ENCODE measurements at places on chromosomes 4 and X.

GRCh38 chr4:74152836-74153235 is 5.1 kb upstream of the MTHFD2L start:
- DNase-seq: no peak

DNA sequence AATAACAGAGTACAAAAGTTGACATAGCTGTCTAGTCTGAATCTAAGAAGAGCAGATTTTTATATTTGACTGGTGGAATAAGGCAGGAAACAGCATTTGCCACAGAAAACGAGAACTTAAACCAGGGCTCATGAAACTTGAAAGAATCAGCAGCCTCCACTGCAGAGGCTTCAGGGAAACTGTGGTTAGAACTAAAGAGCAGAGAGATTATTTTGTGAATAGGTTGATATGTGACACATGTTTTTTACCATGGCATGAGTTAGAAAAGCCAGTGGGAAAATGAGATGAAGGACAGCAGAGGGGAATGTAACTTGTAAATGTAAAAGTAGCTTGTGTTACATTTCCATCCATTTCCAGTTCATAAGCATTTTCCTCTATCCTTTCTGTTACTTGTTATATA is 63.7 kb upstream of the CAMK2D start:
- no peak for DNase-seq

DNA sequence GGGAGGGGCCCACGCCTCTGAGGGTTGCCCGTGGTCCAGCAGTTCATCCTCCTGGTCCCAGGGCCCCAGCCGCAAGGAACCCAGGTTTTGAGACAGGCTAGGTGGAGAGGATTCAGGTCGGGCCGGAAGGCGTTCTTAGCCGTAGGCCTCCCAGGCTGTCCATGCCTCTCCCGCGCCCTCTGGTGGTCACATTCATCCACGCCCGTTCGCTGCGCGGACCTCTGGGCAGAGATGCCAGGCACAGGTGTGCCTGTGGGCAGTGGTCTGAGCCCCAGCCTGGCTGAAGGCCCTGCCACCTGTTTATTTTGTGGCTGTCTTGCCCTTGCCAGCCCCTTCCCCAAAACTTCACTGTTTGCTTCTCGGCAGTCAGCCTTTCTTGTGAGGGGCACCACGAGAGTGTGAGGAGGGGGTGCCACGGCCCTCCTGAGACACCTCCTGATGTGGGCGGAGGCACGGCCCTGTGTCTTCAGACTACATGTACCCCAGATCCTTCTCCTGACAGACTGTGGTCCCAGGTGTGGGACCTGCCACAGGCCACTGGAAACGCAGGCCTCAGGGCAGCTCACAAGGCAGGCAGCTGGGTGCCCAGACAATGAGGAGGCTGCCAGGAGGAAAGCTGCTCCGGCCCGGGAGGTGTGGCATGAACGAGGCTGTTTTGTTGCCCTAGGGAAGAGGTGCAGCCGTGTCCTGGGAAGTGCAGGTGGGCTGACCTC is 5.0 kb downstream of the UVSSA start:
- DNase-seq: peak; percentile 93

DNA sequence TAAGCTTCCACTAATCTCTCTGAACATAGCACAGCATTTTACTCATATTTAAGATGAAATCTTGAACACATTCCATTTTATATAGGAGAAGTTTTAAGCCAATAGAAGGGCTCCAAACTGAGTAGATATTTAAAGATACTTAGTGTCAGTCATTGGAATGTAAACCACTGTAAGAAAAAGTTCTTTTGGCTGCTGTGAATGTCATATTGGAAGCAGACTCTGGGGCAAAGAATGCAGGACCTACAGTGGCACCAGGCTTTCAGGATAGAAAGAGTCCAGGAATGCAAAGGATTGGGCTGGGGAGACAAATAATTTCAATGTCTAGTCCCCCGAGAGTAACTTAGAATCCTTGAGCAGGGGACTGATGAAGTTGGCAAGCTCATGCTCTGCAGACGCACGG is 1047.7 kb downstream of the STIM2 start:
- peak; percentile 41 for DNase-seq

DNA sequence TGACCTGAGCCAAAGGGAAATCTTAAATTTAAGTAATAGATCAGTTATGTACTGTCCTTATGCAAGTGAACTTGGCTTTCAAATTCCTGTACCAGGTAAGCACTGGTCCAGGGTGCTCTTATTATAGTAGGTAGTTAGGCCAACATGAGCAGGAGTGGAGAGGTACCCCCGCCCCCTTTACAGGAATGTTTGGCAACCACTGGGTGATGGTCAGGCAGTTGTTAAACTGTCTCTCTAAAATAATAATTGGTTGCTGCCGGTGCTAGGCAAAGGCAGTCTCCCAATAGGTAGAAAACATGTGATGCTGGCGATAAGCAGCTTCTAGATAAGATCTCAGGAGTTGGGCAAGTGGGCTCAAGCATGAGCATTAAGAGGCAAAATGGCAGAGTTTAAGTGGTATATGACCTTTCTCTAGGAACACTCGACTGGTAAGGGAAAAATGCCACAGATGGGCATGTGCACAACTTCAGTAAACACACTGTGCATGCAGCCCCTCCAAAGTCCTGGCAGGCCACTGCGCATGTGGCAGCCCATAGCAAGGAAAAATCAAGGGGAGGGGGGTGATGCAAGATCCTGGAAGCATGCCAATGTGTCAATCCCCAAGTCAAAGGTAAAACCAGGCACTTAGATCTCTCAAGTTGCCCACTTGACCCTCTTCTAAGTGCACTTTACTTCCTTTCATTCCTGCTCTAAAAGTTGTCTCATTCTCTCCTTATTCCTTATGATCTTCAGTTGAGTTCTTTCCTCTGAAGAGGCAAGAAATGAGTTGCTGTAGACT is 1239.7 kb downstream of the C4orf33 start:
- no peak for DNase-seq

GRCh38 chr4:117063961-117064696 is 21.2 kb downstream of the TRAM1L1 start:
- peak; percentile 0 for DNase-seq

DNA sequence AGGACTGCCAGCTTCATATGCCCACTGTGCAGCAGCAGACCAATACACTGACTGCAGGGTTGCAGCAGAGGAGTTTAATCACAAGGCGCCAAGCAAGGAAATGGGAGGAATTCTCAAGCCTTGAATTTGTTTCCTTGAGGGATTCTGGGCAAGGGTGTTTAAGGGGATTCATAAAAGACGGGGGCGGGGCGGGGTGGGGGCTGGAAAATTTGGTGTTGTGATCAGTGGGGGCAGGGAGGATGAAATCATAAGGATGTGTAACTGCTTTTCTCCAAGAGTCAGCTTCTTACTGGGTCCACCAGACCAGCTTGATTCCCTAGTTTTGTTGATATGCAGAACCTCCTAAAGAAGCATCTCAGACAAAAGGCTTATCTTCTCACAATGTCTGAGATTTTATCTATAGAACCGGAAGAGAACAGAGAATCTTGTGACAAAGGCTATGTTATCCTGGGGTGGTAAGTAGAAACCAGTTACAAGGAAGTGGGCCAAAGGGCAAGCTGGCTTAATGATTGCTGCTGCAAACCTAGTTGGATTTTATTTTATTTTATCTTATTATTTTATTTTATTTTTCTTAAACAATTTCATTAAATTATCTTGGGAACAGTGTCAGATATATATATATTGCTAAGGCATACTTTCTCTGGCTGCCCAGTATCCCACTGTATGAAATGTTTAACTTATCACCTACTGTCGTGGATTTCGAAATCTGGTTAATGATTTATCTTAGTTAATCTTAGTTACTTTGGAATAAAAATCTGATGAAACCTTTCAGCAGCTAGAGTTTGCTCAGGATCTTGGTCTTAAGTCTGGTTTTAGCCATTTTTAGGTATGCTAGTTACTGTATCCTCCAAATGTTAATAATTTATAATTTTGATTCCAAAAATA is 276.4 kb downstream of the RPA4 start:
- no peak for DNase-seq

GRCh38 chr4:17957688-17958087 is 63.9 kb downstream of the LCORL start:
- no peak for DNase-seq

GRCh38 chrX:151687635-151688034 is 7.6 kb upstream of the PRRG3 start:
- DNase-seq: no peak

- DNase-seq: no peak
These were observed 4.1 kb downstream of the POF1B start for GRCh38 chrX:85375333-85375738.

GRCh38 chr4:164293203-164293602 is 460.7 kb upstream of the SMIM31 start:
- no peak for DNase-seq

DNA sequence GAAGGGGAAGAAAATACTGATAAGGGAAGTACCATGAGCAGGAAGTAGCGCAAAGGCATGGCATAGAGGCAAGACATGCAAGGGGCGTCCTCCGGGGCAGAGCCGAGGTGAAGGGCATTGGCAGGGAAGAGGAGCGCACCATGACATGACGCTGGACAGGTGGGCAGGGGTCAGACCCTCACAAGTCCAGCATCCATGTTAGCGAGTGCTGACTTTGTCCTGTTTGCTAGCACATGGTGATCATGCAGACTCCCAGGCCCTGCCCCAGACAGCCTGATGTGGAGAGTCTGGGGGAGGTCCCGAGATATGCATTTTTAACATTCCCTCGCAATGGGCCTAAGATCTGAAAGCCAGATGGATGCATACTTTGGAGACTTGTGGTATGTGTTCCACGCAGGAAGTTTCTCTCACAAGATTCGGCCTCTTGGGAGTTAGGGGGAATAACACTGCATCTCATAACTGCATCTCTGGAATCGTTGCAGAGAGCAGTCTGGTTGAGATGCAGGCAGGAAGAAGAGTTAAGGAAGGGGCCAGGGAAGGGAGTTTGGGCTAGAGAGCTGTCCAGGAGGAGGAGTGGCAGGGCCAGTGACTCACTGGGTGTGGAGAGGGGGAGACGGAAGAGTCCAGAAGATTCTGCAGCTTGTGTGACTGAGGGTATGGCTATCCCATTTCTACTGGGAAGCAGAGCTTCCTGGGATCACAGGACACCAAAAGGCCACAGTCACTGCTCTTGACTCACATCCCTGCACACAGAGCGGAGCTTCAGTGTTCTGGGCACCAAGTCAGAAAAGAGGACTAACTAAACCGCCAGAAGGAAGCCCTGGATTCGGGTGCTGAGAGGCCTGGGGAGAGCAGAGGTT is 59.7 kb downstream of the FAM184B start:
- DNase-seq: peak; percentile 57
